CD4-positive, alpha-beta memory T cell (primary cell): ENCODE measurements at places on chromosomes 7 and 10. TPM values are rescaled to one million over a fixed set of nuclear protein-coding genes. Genes with fewer than 3 reads are reported as not detected.

The ZC3HAV1L gene
- not detected for polyA plus RNA-seq

The PGAM1 gene
- polyA plus RNA-seq = 371 TPM

The RNF148 gene
- not detected for polyA plus RNA-seq

The SLC18A3 gene
- polyA plus RNA-seq = not detected

The OR6B1 gene
- polyA plus RNA-seq = not detected

The CRYGN gene
- not detected for polyA plus RNA-seq

The PGAM2 gene
- polyA plus RNA-seq = not detected

The ACBD7 gene
- polyA plus RNA-seq = not detected

The SPDYE1 gene
- polyA plus RNA-seq = 0.49 TPM

The PRPS1L1 gene
- polyA plus RNA-seq = not detected

The DRGX gene
- polyA plus RNA-seq = not detected

The CALHM3 gene
- not detected for polyA plus RNA-seq

The NAT16 gene
- polyA plus RNA-seq = not detected

The INPP5A gene
- polyA plus RNA-seq = 0.61 TPM

The AHR gene
- 19.5 TPM for polyA plus RNA-seq

The FFAR4 gene
- not detected for polyA plus RNA-seq

The AUTS2 gene
- polyA plus RNA-seq = 3.4 TPM

The GPER1 gene
- polyA plus RNA-seq = not detected

The CCDC136 gene
- polyA plus RNA-seq = not detected

The PNLIPRP3 gene
- polyA plus RNA-seq = not detected

The FAM180A gene
- polyA plus RNA-seq = not detected

The PLAC9 gene
- 0.81 TPM for polyA plus RNA-seq

The FAM24B gene
- 7.2 TPM for polyA plus RNA-seq

The ZNF727 gene
- polyA plus RNA-seq = not detected

The SPDYE2 gene
- 1.7 TPM for polyA plus RNA-seq

The IFRD1 gene
- 33.0 TPM for polyA plus RNA-seq

The FKBP9 gene
- not detected for polyA plus RNA-seq

The CRHR2 gene
- polyA plus RNA-seq = not detected

The INA gene
- not detected for polyA plus RNA-seq

The PKD1L1 gene
- polyA plus RNA-seq = not detected

The ZNF3 gene
- 11.9 TPM for polyA plus RNA-seq

The FAM241B gene
- 24.9 TPM for polyA plus RNA-seq

The PKD2L1 gene
- polyA plus RNA-seq = not detected

The SPDYE11 gene
- polyA plus RNA-seq = not detected

The CCDC146 gene
- polyA plus RNA-seq = 3.2 TPM

The PIK3CG gene
- polyA plus RNA-seq = 15.3 TPM

The SLC26A3 gene
- not detected for polyA plus RNA-seq

The RRP12 gene
- 7.7 TPM for polyA plus RNA-seq

The NDUFA5 gene
- polyA plus RNA-seq = 80.1 TPM

The VWC2 gene
- polyA plus RNA-seq = not detected

The HECW1 gene
- polyA plus RNA-seq = not detected

The NPFFR1 gene
- polyA plus RNA-seq = not detected

The RNF32 gene
- polyA plus RNA-seq = 2.0 TPM

The SPDYE5 gene
- polyA plus RNA-seq = 0.56 TPM

The MINDY4 gene
- 0.23 TPM for polyA plus RNA-seq

The ZNF212 gene
- 4.5 TPM for polyA plus RNA-seq

The NUDT13 gene
- polyA plus RNA-seq = 1.4 TPM

The CYP3A7 gene
- polyA plus RNA-seq = not detected

The FZD8 gene
- polyA plus RNA-seq = not detected

The BTBD16 gene
- 0.09 TPM for polyA plus RNA-seq
